Suppressor macrophage treated with lipopolysaccharide for 1 hour (primary cell): ENCODE measurements at places on chromosomes 5 and 9.

DNA sequence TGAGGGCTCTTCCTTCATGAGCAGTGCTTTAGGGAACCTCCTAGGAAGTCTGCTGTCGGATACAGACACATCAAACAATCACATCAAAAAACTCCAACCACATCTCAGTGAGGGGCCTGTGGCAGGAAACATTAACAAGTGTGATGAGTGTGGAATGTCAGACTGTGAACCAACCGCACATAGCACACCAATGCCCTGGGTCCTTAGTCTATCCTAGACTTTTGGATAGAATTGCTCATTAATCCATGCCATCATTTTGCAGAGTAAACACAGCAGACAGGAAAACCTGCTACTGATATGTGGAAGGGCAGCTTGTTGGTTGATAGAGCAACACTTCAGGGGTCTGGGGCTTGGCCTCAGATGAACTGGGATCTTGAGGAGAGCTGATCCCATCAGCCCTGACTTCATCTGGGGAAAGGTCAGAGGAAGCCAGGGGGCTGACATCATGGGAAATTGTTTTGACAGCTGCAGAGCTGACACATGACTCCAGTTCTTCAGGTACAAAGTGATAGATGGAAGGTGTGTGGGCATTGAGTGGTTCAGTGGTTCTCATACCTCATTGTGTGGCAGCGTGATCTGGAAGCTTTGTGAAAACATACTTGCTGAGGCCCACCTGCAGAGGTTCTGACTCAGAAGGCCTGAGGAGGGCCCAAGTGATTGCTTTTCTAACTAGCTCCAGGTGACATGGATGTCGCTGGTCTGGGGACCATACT lies 193.3 kb downstream of the DIRAS2 start:
- no peak for DNase-seq

DNA sequence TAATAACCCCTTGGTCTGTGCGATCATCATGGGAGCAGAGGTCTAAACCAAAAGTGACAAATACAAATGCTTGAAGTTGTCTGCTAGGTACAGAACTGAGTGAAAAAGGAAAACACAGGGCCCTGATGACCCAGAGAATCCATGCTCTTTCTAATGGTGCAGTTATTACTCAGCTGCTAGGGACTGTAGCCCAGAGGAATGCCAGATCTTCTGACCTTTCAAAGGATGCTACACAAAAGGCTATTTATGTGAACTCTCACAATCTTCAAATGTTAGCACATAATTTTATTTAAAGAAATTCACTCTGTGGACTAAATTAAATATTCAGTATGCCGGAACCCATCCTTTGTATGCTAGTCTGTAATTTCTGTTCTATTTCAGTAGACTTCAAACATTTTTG lies 79.9 kb downstream of the PRR16 start:
- no peak for DNase-seq

DNA sequence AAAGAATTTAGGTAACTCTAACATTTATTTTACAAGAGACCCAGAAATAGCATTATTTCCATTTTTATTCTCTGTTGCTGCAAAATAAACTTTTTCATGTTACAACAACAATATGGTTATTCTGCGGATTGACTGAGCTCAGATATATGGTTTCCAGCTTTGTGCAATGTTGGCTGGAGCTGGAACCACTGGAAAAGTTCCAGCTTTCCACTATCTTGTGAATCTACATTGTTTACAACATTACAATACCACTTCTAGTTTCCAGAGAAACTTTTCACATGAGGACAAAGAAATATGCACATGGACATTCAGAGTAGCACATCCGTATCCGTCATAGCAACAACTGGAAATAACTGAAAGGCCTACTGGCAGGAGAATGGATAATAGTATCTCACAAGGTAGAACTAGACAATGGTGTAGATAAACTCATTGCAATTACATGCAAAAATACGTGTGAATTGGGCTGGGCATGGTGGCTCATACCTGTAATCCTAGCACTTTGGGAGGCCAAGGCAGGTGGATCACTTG lies 436.1 kb upstream of the ADAMTS16 start:
- no peak for DNase-seq

DNA sequence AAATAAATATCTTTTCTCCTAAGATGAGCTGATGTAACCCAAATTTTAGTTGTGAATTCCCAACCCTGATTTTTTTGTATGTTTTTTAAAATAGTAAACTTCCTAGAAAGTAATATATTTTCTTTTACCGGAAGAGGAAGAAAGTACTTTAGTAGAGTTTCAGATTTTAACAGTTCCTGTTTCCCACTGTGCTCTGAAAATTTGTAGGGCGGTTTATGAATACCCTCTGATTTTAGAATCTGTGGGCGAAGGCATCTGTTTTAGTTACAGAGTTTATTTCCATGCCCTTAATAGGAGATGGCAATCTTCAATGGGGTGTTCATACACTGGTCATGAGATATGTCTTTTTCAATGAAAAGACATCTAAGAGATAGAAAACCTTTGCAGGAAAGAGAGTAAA lies 3.7 kb upstream of the HOMER1 start:
- peak; percentile 49 for DNase-seq

DNA sequence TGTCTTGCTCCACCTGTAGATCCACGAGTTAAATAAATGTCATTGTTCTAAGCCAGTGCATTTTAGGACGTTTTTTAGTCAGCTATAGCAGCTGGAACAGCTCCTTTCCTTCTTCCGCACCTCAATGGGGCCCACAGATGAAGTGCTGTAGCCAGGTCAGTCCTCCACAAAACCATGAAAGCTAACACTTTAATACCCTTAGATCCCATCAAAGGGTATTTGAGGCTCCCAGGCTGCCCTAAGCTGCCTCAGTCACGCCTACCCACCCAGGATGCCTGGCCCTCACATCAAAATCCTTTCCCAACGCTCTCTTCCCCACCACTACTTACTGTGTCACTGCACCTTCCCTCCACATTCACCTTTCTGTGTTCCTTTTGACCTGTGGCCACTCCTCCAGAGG lies 44.1 kb upstream of the ACO1 start:
- DNase-seq = no peak

GRCh38 chr9:128479262-128479661 lies 23.5 kb downstream of the ODF2 start:
- no peak for DNase-seq

- DNase-seq = no peak
These were observed 18.9 kb upstream of the DUSP1 start for GRCh38 chr5:172789687-172790495.

- no peak for DNase-seq
These were observed 2.7 kb upstream of the TRIM52 start for GRCh38 chr5:181263633-181264032.

- no peak for DNase-seq
These were observed 99.9 kb downstream of the HCN1 start for GRCh38 chr5:45596320-45596719.

DNA sequence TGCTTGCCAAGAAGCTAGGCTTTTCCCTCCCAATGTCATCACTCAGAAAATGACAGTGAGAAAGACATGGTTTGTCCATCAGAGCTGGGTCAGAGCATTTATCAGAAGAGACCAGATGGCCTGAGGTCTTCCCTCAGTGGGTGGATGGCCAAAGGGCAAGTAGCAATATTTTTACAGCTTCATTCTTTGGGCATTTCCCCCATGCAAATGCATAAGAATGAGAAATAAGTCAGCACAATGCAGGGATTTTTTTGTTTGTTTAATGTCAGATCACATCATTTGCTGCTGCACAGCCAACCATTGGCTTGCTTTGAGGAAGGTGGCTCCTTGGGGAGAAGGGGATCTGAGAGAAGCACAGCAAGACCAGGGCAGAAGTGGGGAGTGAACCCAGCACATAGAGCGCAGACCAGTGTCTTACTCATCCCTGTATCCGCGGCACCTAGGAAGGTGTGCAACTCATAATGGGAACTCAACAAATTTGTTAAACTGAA lies 209.6 kb downstream of the SEMA6A start:
- DNase-seq = no peak

DNA sequence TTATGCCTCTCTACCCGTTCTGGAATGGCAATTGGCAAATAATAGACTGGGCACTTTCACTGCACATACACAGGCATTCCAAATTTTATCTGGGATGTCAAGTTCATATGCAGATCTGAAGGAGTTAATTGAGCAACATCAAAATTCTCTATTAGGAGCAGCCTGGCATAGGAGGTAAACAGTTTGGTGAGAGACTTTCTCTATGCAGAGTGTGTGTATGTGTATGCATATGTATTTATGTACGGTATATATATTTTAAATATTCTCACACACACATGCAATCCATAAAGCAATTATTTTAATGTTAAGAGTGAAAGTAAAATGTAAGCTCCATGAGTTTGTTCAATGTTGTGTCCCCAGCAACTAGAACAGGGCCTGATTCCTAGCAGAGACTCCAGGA lies 517.8 kb downstream of the CTNND2 start:
- no peak for DNase-seq

GRCh38 chr5:123007182-123007581 lies 29.3 kb downstream of the PPIC start:
- DNase-seq = no peak

DNA sequence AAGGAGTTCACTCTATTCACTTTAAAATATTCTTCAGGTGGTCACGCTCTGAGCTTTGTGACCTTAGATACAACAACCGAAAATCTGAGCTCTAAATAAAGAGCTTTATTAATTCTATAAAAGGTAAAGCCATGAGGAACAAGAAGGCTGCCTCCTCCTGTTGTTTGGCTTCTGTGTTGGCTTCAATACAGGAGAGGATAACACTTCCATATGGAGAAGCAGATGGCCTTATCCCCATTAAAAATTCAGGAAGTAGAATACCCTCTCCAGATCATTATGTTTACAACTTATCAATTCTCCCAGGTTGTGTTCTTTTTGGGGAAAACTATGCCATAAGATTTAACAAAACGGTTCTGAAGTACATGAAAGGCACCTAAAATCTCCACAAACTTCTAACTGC lies 128.4 kb downstream of the TTC39B start:
- no peak for DNase-seq

DNA sequence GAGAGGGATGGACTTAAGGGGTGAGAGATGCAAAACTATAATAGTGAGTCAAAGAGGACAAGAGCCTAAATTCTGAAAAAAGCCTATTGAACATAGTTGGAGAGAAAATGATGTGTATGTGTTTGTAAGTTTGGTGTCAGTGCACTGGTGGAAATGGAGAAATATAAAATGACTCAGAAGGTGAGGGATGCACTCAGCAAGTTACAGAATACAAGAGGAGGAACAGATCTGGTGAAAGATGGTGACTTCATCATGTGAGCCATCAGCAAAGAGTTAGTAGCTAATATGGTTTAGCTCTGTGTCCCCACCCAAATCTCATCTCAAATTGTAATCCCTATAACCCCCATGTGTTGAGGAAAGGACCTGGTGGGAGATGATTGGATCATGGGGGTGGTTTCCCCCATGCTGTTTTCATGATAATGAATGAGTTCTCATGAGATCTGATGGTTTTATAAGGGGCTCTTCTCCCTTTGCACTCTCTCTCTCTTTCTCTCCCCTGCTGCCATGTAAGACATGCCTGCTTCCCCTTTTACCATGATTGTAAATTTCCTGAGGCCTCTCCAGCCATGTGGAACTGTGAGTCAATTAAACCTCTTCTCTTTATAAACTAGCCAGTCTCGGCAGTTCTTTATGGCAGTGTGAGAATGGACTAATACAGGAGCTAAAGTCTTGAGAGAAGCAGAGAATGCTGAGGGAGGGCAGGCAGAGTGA lies 30.4 kb upstream of the FYB1 start:
- DNase-seq = peak; percentile 39

DNA sequence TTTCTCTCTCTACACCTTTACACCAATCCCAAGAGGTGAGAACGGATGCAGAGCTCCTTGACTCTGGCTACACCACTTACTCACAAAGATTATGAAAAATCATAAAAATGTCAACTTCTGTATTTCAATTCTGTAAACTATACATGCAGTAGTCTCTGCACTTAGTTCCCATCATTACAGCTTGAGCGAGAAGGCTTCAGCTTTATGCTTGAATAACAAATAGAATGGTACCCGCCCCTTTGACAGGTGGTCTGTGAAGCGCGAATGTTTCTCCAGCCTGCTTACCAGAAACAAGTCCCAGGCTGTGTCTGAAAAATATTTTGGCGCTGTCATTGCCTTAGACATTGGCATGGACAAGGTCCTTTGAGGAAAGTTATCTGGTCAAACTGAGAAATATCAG lies 562.4 kb upstream of the CLINT1 start:
- no peak for DNase-seq

GRCh38 chr9:120413121-120414048 lies 166.6 kb downstream of the CDK5RAP2 start:
- DNase-seq = no peak

DNA sequence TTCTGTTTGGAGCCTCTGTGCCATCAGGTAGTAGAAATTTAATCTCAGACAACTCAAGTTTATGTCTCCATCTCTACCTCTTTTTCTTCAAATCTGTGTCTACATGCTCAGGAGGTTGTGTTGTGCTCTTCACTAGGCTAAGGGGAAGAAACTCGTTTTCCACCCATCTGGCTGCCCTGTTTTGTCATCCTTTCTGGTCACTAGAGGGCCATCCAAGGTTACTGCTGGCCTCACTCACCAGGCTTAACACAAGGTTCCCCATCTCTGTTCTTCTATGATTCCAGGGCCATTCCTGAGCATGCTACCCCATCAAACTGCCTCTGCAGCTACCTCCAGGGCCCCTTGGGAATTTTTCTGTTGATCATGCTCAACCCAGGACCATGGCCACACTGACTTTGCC lies 213.3 kb upstream of the FBXL7 start:
- no peak for DNase-seq

DNA sequence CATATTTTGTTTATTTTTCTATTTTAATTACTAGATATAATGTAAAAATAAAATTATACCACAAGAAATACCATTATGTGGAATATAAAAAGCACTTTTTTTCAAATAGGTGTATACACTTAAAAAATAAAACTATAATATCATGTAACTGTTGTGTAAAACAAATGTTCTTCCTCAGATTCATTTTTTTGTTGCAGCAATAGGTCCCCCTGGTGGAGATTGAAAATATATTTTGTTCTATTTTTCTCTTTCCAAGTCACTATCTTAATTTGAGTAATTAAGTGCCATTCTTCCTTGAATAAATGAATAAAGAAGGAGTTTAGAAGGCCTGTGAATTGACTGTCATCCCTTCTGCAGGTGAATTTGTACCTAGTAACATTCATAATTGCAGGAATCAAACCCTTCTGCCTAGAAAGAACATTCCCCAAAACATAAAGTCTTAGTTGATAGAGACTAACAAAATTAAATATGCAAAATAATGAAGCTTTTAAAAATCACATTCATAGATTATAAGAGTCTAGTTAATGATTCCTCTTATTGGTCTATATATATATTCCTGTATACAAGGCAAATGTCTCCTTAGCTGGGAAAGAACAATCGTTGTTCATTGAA lies 23.4 kb downstream of the CETN3 start:
- peak; percentile 34 for DNase-seq

DNA sequence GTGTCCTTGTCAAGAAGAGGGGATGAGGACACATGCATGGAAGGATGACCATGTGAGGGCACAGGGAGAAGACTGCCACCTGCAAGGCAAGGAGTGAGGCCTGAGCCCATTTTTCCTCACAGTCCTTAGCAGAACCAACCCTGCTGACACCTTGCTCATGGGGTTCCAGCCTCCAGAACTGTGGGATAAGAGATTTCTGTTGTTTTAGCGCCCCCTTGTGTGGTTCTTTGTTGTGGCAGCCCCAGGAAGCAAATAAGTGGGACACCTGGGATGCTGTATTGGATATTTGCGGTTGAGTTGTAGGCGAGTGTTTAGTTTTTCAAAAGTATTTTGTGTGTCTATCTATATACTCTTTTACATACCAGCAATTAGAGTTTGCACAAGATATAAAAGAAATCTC lies 206.4 kb downstream of the NXNL2 start:
- peak; percentile 40 for DNase-seq
